ENCODE measurements at places on chromosomes 3 and 15.
A peak's percentile ranks its signal among the peaks of the same experiment; 100 is the strongest.

- DNase-seq = no peak
These were observed 23.3 kb downstream of the POPDC2 start for GRCh38 chr3:119636891-119637611.

- DNase-seq = peak; percentile 71
These were observed 112.7 kb downstream of the RAB11A start for GRCh38 chr15:65981837-65982626.

- DNase-seq = no peak
These were observed 619.3 kb downstream of the SI start for GRCh38 chr3:164458986-164459385.

DNA sequence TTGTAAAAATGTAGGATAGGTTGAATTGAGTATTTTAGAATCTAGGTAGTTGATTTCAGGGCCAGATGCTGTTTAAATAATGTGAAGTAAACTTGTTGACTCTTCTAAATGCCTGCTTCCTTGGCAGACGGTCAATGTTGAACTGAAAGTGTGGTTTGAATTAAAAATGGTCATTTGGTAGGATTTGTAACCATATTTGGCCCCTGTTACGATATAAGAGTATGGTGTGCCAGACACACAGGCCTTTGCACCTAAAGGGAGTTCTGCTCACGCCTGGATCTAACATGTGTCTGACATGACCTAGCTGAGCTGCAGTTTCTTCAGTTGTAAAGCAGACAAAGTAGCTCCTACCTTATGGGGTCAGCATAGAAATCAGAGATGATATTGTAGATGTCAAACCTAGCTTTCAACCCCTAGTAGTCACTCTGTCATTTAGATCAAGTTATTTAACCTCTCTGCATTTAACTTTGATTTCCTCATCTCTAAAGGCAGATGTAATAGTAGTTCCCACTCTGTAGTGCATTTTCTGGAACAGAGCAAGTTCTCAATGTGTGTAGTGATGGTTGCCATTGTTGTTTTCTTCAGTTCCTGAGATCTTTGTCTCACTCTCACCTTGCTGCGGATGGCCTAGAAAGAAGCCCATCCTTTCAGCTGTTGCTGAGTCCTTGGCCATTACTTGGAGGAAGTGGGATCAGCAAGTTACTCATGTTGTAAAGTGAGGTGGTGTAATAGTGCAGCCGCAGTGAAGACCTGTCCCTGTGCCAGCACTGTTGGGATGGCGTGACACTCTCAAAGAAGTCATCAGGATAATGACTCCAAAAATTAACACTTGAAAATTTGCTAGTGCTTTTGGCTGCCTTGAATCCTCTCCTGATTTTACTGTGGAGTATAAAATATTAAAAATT, 90.2 kb downstream of the GHSR start:
- DNase-seq = no peak

- peak; percentile 19 for DNase-seq
These were observed 81.9 kb upstream of the ADAMTSL3 start for GRCh38 chr15:83571820-83572707.

GRCh38 chr3:105516972-105517371, 150.3 kb downstream of the ALCAM start:
- no peak for DNase-seq

GRCh38 chr15:36390491-36390890, 188.9 kb upstream of the CDIN1 start:
- DNase-seq = no peak

DNA sequence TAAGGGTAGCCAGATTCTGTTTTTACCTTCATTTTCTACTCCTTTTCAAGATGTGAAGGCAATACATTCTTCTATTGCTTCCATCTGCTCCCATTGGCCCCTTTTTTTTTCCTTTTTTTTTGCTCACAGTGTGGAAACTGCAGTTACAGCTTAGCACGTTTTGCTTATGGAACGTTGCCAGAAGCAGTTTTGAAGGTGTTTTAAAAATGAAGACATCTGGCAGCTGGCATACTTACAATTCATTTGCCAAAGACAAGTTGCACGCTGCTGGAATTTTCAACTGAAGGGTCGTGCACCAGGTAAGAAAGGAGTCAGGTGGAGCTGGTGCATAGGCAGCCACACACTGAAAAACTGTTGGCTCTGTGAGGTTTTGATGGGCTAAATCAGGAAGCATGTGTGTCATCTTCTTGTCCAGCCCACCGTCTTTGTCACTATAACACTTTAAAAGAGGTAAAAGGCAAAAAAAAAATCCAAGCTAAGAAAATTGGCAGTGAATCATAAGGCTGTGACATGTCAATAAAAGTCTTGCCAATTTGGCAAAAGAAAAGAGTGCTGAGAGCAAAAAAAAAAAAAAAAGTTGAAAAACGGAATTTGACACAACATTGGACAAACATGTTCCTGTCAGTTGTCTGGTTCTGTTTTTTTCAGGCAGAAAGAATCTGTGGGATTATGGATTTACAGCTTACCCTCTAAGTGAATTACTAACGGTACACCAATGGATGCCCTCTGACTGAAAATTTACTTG, 225.4 kb upstream of the SOX2 start:
- DNase-seq = no peak

GRCh38 chr3:103410231-103410630, 975.4 kb downstream of the ZPLD1 start:
- no peak for DNase-seq

DNA sequence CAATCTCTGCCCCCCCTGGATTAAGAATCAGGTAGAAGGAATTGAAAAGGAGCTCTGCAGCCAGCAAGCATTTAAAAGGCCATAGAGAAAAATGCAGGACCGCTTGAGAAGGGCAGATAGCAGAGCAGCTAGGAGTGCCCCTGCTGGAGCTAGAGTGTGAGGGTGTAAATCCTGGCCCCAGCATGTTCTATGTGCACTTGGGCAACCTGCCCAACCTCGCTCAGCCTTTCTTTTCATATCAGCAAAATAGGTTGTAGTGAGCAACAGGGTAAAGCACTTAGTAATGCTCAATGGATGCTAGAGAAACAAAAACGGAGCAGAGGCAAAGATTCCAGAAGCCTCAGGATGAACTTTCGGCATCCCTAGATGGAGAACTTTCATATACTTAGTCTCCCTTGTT, 25.0 kb upstream of the THBS1 start:
- no peak for DNase-seq

GRCh38 chr3:98361289-98361688, 7.6 kb downstream of the OR5K4 start:
- no peak for DNase-seq

DNA sequence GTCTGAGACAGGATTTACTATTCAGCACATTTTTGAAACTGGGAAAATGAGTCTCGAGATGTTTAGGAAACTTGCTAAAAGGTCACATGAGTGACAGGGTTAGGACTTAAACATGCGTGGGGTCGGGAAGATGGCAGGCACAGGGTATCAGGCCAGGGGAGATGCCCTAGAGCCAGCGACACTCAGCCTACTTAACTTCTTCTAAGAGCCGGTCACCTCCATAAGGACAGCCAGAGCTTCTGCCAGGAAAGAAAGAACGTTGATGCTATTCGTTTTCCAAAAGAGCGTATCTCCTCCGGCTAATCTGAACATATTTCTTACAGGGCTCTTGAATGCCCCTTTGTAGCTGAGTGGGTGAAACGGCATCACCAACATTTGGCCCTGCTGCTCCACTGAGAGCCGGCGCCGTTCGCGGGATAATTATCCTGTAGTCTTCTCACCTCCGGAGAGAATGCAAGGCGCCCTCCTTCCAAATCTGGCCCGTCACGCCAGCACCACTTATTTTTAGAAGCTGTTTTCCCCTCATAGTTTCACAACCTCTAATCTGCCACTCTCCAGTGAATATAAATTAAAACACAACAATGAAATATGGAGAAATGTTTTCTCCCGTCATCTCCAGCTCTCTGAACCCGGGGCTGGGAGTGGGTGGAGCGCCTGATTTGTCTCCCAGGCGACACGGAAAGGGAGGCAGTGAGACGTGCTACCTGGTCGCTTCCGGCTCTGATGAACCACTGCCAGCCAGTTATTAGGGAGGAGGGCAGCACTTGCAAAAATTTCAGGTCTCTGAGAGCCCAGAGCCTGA, 58.5 kb downstream of the LIPC start:
- no peak for DNase-seq

DNA sequence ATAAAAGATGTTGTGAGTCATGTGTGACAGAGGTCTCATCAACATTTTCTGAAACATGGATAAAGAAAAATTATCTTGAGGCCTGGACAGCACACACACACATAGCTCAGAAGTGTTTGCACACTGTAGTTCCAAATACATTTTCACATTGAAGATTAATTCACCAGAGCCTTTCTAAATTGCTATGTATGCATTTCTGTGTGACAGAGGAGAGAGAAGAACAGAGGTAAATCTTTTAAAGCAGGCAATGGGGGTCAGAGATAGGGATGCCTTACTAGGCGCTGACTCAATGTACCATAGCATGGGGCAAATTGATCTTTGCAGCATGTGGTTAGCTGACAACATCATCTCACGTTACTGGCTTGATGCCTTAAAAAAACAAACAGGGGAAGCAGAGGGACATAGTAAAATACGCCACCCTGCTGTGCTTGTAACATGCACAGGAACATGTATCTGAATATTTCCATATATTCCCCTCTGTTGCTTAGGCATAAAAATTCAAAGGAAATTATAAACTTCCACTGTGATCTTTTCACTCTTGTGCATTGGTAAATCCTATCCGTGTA, 7.7 kb downstream of the POU1F1 start:
- DNase-seq = no peak

DNA sequence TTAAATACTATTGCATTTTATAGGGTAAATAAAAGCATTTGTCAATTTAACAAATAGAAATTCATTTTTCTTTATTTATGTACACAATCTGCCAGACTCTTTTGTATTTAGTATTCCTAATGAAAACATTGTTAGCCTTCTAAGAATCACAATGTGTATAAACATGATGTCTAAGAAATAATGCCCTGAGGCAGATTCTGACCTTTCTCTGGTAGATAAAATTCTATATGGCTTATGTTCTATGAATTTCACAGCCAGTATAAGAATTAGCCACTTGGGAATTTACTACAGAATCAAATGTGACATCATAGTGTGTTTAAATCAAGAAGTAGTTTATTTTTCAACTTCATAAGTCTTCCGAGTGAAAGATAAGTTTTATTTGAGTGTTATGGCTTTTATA, 457.4 kb downstream of the ZIC1 start:
- no peak for DNase-seq

DNA sequence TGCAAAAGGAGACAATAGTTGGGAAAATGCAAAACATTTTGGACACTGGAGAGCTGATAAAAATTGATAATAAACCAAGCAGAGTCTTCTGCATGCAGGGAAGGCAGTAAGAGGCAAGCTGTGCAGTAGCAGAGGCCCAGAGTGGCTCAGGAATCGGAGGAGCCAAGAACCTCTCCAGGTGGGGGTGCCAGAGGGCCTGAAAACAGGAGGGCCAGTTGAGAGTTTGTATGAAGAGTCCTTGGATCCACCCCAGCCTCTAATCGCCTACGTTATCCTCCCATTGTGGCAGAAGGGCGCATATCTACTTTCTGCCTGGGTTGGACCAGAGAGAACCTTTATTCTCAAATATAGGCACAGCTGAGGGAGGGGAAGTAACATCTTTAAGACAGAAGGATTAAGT, 48.9 kb upstream of the RBP1 start:
- DNase-seq = no peak

GRCh38 chr3:185400866-185401265, 37.9 kb downstream of the MAP3K13 start:
- no peak for DNase-seq

DNA sequence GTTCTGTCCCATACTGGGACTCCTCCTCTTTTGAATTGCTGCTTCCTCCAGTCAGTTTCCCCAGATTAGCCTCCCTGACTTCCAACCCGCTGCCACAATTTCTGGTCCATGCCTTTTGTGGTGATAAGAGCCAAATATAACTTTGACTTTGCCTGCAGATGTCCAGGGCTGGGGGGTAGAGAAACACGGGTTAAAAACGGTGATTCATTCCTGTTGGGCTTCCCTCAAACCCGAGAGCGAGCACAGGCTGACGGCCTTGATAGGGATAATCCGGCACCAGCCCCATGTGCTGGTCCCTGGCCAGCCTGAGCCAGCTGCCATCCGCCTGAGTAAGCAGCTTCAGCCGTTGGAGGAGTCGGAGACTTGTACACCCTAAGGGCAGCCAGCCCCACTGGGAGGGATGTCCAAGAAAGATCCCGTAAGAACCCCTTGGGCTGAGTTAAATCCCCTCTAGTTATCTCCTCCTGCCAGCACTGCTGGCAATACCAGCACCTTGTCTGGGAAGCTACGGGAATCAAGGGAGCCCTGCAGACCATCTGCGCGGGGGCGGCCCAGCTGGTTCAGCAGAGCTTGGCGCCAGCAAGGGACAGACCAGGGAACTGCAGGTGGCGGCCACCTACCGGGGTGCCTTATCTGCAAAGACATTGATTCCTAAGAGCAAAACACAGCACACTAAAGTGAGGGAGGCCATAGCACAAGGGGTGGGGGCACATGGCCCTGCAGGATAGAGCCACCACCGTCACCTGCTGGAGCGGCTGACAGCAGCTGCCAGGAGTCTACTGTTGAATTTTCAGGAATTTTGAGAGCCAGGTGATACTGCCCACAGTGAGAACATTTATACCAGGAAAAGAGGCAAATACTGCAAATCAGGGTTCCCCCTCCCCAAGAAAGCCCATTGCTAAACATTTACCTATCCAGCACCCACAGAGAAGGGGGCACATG, 18.1 kb downstream of the CSPG4 start:
- no peak for DNase-seq

DNA sequence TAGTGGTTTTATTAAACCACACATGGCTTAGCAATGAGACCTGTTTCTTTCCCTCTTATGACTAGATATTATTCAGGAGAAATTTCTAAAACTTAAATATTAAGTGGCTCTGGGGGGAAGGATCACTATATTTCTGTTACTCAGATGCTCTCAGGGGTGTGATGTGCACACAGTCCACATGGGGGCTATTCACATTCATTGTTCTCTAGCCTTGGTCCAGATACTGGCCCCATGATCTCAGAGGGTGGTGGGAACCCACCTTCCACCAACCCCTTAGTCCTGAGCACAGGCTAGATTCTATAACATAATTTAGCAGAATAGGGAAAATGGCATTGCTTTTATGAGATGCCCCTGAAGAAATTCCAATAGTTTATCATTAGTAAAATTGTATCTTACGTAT, 149.0 kb upstream of the ST8SIA2 start:
- DNase-seq = no peak

DNA sequence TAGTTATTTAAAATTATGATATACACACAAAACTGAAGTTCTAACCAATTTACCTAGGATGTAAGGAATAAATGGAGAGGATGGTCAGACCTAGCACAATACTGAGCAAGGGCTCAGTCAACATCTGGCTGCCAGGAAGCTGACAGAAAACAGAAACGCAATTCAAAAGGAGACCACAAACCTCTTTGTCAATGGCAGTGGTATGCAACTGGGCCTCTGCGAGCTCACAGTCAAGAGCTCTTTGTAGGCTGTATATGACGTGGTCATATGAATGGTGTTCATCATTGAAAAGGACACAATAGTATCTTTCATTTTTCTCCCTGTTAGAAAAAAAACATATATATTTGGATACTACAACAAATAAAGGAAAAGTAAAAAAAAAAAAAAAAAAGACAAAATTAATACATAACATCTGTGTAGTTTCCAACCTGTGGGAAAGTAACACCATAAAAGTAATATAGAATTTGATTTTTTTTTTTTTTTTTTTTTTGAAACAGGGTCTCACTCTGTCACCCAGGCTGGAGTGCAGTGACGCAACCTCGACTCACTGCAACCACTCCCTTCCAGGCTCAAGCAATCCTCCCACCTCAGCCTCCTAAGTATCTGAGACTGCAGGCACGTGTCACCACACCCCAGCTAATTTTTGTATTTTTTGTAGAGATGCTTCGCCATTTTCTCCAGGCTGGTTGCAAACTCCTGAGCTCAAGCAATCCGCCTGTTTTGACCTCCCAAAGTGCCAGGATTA, 37.9 kb downstream of the UBR1 start:
- DNase-seq = no peak

GRCh38 chr3:177594096-177594495, 396.8 kb upstream of the TBL1XR1 start:
- no peak for DNase-seq

Measured in frontal cortex (tissue), 4 donors.